ENCODE measurements at places on chromosomes 12 and 14.

- no peak for DNase-seq
Observed at GRCh38 chr12:124759841-124760503, 103.7 kb downstream of the SCARB1 start.

GRCh38 chr14:74085047-74085637 lies 386 bp downstream of the LIN52 start:
- DNase-seq, result no peak

- no peak for DNase-seq
Observed at GRCh38 chr12:4303750-4304149, 17.3 kb upstream of the TIGAR start.

DNA sequence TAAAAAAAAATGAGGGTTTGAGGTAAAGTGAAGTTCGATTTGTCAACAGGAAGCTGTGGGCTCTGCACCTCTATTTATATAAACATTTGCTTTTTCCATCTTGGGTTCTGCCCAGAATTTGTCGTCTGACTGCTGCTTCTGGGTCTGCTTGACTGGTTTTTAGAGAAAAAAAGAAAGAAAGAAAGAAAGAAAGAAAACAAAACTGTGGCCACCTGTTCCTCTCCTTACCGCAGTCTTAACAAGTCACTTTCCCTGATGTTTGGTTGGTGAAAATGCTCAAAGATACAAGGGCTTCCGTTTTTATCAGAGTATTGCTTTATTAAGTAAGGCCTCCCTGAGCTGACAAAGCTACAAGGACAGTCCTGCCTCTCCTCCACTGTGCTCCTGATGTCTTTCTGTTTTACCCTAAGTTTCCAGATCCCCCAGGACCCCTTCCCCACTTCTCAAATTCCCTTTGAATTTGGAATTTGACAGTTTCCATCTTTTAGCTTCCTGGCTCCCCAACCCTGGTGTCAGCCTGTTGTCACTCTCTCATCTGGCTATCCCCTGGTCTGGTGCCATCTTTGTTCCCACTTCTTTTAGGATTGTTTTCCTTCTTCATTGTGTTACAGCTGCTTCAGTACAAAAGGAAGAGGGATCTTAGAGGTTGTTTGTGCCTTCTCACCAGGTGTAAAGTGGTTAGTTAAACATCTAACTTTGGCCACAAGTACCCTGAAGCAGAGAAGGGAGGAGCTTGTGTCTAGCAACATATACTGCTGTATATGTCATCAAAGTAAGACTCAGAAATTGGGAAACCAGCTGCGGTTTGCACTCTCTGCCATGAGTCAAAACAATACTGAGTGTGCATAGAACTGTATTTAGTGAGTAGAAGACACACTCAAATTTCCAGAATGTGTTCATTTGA lies 18.0 kb downstream of the MFAP5 start:
- no peak for DNase-seq

- DNase-seq, result no peak
Observed at GRCh38 chr14:100083706-100084105, 18.5 kb downstream of the EVL start.

- no peak for DNase-seq
Observed at GRCh38 chr14:20732979-20733635, 12.6 kb upstream of the EDDM3A start.

DNA sequence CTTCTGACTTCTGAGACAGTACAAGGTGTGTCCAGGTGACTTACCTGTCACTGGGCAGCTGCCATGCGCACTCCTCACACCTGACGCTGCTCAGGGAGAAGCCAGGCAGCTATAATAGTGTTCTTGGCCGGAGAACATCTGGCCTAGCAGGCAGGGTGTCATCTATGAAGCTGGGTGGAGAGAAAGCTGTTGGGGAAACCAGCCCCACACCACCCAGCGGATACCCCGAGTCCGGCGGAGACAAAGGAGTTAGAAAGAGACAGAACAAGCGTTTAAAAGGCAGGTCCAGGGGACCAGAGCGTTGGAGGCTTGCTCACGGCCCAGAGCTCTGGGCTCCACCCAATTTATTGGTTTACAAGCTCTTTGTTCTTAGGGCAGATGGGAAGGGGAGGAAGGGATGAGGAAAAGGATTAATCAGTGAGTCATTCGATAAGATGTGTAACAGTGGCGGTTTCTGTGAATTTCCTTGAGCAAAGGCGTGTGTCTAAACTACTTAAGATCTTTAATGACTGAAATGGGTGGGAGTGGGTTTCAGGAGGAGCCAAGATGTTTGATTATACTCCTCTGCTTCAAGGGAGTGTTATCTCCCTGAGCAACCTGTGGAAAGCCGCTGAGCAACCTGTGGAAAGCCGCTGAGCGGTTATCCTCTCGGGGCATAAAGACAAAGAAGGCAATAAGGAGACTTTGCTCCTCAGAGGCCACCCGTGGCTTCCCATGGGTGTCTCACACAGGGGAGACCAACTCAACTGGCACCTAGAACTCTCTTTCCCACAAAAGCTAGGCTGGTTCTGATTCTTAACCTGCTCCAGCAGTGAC lies at the start of gene GALNT8:
Gene GALNT8, plus strand, starts transcription at position 580 of the 816 bp plus-strand sequence. CDS start 278 bp downstream, outside the sequence.
- DNase-seq, result no peak

DNA sequence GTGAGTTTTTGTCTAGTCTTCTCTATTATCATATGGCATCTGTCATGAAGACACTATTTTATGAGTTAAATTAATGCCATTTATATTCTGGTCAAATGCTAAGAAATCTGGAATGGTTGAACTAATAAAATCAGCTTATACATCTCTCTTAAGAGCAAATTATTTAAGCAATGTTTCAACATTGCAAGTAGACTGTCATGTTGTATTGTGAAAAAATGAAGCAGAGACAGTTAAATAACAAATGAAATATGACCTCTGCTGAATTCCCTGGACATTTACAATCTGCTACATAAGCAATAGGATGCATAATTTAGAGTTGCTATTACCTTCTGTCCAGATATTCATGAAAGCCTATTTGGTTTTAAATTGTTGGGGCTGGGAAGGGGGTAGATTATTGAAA lies 30.6 kb downstream of the NAV3 start:
- no peak for DNase-seq

DNA sequence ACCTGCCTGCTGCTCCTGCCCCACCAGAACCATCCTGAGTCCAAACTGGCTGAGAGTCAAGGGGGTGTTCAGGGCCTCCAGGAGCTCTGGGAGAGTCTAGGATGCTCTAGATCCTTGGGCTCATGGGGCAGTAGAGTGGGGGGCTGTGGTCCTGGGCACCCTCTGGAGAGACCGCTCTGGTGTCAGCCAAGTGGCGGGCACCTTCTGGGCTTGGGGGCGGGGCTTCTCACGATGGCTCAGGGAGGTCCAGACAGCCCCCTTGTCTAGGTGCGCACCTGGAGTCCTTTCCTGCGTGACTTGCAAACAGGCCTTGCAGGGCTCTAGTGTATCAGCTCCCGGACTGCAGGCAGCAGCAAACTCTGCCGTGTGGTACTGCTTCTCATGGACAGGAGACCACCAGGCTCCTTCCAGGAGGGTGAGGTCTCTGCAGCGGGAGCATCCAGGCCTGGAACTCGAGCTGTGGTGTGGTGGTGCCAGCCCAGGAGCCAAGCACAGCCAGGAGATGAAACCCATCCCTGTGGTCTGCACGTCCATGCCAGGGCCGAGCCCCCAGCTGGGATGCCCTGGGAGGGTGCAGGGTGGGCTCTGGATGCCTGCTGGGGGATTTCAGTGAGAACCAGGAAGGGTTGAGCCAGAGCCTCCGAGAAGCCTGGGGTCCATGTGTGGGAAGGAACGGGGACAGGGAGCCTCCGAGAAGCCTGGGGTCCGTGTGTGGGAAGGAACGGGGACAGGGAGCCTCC lies 15.0 kb downstream of the PACS2 start:
- no peak for DNase-seq

GRCh38 chr14:23366426-23366921 lies 1.5 kb upstream of the EFS start:
- no peak for DNase-seq

GRCh38 chr12:56932146-56932545 lies 2.1 kb downstream of the SDR9C7 start:
- DNase-seq, result no peak

DNA sequence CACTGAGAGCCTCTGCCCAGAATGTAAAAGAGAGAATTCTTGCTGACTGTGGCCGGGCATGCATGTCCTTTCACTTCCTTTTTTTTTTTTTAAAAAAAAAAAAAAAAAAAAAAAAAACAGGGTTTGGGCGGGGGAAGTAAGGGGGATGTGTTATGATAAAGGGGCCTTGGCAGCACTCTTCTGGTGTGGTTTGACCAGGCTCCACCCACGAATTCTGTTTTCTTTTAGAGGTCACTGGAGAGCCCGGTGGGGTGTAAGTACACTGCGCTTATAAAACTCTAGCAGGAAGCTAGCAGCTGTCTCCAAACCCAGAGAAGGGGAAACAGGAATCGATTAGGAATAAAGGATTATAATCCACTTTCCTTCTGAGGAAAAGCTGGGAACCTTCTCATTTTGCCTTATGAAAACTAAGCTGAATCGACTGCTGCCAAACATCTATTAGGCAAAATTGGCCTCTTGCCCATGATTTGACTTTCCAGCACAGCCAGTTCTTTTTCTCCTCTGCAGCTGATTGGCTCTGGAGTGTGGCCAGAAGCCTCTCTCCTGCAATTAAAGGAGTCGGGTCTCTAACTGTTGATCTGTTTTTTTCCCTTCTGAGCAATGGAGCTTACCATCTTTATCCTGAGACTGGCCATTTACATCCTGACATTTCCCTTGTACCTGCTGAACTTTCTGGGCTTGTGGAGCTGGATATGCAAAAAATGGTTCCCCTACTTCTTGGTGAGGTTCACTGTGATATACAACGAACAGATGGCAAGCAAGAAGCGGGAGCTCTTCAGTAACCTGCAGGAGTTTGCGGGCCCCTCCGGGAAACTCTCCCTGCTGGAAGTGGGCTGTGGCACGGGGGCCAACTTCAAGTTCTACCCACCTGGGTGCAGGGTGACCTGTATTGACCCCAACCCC lies 27.7 kb upstream of the HIGD1C start:
- DNase-seq, result no peak

- no peak for DNase-seq
Observed at GRCh38 chr12:108107293-108107692, 21.8 kb upstream of the WSCD2 start.

DNA sequence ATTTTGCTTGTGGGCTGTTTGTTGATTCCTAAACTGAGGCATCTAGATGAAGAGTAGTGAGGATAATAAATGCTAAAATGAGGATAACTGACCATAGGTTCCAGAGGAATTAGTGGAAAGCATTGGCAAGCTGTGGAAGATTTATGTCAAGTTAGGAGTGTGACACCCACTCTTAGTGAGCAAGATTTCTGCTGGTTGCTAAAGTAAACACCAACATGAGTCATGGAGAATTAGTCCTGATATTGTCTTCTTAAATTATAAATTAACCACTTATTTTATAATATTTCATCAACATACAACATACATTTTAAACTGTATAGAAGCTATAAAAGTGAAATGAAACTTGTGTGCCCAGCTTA lies 328.2 kb downstream of the RPL10L start:
- no peak for DNase-seq

DNA sequence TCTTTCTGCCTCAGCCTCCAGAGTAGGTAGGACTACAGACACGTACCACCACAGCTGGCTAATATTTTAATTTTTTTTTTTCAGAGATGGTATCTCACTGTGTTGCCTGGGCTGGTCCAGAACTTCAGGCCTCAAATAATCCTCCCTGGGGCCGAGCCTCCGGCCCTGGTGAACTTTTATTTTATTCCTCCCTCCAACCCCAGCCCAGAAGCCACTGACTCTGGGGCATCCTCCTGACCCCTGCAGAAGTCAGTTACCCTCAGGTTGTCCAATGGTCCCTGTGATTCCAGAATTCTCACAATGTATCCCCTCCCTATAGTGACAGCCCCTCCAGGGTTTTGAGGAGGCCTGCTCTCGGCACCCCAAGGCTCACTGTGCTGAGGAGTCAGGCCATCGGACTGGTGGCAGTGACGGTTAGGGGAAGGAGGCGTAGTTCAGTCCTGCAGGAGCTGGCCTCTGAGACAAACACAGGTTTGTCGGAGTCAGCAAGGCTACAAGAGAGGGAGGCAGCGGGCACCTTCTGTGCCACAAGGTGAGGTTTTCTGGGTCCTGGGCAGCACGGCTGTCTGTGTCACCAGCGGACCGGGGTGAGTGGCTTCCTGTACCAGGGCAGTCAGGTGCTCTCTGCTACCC lies 19.4 kb upstream of the FIGNL2 start:
- no peak for DNase-seq

- no peak for DNase-seq
Observed at GRCh38 chr14:75579338-75579864, 981 bp downstream of the FLVCR2 start.

GRCh38 chr14:75164809-75165208 lies 11.6 kb downstream of the TMED10 start:
- no peak for DNase-seq

DNA sequence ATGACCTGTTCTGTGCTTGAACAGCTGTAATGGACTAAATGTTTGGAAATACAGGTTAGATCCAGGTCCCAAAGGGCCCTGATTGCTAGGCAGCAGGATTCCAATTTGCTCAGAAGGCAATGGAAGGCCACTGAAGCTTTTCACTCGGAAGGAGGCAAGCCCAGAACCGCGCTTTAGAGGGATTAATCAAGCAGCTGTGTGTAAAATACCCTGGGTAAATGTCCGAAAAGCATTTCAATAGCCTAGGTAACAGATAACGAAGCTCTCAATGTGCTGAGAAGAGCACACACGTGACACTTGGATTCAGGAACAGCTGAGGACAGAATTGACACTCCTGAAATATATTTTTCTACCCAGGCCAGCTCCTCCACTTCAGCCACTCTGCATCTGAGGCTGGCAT lies 436.1 kb downstream of the TMEM132D start:
- DNase-seq, result no peak

DNA sequence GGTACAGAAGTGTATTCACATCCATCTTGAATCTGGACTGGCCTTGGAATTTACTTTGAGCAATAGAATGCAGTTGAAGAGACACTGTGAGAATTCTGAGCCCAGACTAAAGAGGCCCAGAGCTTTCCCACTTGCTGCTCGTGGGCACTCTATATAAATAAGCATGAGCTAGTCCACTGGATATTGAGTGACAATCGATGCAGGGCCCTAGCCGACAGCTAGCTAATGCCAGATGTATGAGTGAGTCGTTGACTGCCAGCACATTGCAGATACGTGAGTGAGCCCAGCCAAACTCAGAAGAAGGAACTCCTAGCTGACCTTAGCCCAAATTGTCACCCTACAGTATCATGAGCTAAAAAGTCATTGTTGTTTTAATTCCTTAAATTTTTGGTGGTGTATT lies 24.9 kb downstream of the NAV3 start:
- DNase-seq, result no peak

DNA sequence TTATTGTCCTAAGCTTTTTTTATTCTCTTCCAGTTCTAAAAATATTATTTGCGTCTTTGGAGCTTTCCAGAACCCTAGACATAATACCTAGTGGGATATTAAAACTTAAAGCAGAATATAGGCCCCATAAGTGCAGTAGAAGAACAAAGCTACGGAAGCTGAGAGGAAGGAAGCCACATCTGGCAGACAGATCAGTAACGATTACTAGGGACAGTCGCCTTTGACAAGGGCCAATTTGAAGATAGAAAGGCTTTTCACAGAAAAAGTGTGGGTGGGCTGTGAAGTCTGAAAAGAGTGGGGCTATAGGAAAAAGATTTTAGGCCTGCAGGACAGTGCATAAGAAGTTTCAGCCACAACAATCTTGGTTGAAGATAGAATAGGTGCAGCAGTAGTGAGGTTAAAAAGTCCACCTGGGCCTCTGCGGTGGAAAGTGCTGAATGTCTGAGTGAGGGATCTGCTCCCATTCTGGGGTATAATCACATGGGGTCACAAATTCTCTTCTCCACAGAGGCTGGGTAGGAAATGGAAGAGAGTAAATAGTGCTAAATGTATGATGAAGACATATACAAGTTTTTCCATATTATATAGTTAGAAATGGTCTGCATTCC lies 114.5 kb downstream of the CMAS start:
- no peak for DNase-seq

Data from stimulated activated CD4-positive, alpha-beta T cell treated with anti-CD3 and anti-CD28 coated beads, Interleukin-15, amount 100 ng/mL, for 1 hour (primary cell).